Karpas-422 (cell line): ENCODE measurements at places on chromosomes 6 and 20. TPM values are rescaled to one million over a fixed set of nuclear protein-coding genes. Genes with fewer than 3 reads are reported as not detected.

The DNAJC5 gene
- 22.9 and 28.5 TPM in 2 replicates for total RNA-seq

GRCh38 chr20:9551808-9552550 lies 37.6 kb downstream of the LAMP5 start:
- DNase-seq = no peak

DNA sequence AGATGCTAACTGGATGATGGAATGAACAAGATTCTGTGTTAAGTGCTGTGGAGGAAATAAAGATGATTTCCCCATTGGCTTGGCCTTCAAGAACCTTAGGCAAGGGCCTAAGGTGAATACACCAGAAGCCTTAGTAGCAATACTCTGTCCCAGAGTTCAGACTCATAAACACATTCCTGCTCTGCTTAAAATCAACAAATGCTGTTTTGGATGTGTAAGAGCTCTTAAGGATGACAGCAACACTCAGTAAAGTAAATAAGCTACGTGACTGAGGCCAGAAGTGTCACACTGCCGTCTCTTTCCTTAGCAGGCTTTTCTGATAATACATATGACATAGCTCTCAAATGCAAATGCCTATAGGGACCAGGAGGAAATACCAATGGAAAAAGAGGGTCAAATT lies 90.6 kb downstream of the EYA2 start:
- no peak for DNase-seq

The TBX18 gene
- not detected in 2 replicates for total RNA-seq

DNA sequence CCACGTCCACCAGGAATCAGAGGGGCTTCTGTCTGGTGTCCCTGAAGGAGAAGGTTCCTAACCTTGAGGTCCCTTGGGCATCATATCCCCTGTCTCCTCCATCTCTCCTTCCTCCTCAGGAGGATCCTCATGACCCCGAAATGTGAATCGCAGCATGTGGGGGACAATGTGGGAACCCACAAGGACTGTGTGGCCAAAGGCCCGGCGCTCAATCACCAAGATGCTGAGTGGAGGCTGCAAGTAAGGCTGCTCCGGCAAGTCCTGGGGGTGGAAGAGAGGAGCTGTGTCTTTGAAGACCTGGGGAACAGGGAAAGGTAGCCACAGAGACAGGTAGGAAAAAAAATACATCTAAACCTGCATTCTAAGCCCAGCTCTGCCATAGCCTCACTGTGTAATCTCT lies 36.4 kb upstream of the SPAG4 start:
- DNase-seq = no peak

The STK4 gene
- 60.8 and 89.0 TPM in 2 replicates for total RNA-seq

The METTL24 gene
- total RNA-seq = not detected in 2 replicates

- DNase-seq = no peak
These were observed 63.5 kb downstream of the TRMT6 start for GRCh38 chr20:5886788-5887187.

DNA sequence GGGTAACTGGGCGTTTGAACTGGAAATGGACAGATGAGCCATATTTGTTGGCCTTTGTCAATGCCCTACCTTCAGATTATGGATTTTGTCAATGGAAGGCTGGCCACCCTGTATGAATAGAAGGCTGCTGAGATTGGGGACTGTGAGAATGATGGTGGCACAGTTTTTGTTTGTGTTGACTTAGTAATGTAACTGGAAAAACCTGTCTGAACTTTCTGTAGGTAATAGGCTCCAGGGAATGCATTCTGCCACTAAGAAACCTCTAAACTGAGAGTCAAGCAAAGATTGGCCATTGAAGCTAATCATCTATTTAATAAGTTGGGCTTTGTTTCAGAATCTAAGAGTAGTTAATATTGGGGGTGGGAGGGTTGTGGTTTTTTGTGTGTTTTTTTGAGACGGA lies 97.5 kb downstream of the FOXO3 start:
- no peak for DNase-seq

DNA sequence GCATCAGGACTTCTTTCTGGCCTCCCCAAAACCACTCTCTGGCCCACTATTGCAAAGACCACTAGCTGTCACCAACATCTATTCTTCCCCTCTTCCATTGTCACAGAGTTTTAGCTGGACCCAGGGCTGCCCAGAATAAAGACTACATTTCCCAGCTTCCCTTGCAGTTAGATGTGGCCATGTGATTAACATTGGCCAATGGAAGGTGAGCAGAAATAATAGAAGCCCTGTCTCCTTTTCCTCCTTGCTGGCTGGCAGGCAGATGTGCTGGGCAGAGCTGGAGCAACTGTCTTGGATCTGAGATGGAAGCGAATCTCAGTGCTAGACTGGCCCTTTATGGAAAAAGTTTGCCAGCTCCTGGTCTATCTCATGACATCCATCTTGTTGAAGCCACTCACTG lies 97.0 kb downstream of the KCNB1 start:
- DNase-seq = peak; percentile 74

- DNase-seq = no peak
These were observed 382.9 kb upstream of the CNR1 start for GRCh38 chr6:88548891-88549505.

GRCh38 chr20:62358171-62359042 lies 8.7 kb downstream of the LAMA5 start:
- DNase-seq = no peak

The SUN5 gene
- total RNA-seq = not detected in 2 replicates

DNA sequence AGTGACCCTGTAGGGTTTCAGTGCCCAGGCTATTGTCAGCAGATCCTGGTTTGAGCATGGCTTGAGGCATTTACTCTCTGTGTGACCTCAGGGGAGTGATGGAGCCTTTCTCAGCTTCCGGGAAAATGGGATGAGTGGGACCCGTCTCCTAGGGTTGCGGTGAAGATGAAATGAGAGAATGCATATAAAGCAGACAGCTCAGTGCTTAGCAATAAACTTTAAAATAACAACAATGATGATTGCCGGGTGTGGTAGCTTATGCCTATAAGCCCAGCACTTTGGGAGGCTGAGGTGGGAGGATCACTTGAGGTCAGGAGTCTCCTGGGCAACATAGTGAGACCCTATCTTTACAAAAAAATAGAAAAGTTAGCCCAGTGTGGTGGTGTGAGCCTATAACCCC lies 106.0 kb upstream of the MTHFD1L start:
- no peak for DNase-seq

DNA sequence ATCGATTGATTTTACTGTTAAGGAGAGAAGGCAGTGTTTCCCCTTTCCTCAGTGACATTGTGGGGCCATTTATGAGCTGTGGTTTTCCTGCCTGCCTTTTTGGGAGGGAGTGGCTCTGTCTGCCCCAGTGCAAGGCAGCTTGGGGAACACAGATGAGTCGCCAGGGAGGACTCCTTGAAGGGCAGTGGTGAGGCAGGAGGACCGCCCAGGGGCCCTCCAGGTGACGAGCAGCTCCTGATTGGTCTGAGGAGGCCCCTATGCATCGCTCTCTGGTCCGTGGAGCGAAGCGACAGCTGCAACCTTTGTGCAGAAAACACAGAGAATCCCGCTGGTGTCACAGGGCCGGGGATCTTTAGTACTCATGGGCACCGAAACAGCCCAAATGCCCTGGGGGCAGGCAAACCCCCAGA lies 100.3 kb downstream of the TMEM242 start:
- DNase-seq = peak; percentile 98

DNA sequence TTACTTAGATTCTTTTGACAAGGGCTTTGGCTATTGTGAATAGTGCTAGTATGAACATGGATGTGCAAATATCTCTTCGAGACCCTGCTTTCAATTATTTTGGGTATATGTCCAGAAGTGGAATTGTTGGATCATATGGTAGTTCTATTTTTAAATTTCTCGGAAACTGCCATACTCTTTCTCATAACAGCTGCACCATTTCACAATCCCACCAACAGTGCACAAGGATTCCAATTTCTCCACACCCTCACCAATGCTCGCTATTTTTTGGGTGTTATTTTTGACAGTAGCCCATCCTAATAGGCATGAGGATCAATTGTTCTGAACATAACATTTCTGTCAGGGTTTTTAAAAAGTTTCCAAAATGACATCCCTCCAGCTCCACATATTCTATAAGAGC lies 69.2 kb upstream of the ESR1 start:
- DNase-seq = no peak

The CRISP3 gene
- total RNA-seq = not detected in 2 replicates

The SALL4 gene
- 0.07 TPM in 1 of 2 replicates, not detected in the other for total RNA-seq

The HLA-C gene
- total RNA-seq = 317 and 613 TPM in 2 replicates

The MCCD1 gene
- not detected in 2 replicates for total RNA-seq

The JPH2 gene
- not detected in 2 replicates for total RNA-seq

- no peak for DNase-seq
These were observed 100.5 kb downstream of the KIF13A start for GRCh38 chr6:17886891-17887290.

DNA sequence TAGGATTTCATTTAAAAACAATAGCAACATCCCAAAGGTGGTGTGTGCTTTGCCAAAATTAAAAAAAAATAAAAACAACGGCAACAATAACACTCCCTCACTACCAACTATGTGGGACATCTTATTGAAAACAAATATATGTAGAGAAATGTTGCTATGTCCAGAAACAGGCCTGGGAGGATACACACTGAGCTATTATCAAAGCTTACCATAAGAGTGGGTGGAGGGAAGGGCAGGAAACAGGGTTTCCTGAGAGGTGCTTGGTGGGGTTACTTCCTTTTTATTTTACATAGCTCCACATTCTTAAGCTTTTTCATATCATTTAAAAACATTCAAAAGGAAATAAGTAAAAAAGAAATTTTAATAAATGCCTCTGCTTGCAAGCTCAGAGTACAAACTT lies 150.0 kb upstream of the RIPOR2 start:
- no peak for DNase-seq

The HMGCLL1 gene
- not detected in 2 replicates for total RNA-seq

GRCh38 chr20:58097429-58097828 lies 131.0 kb downstream of the ANKRD60 start:
- no peak for DNase-seq

The C6orf62 gene
- total RNA-seq = 49.7 and 123 TPM in 2 replicates

GRCh38 chr6:11428895-11429294 lies 108.7 kb upstream of the TMEM170B start:
- no peak for DNase-seq

The ECT2L gene
- not detected in 2 replicates for total RNA-seq

DNA sequence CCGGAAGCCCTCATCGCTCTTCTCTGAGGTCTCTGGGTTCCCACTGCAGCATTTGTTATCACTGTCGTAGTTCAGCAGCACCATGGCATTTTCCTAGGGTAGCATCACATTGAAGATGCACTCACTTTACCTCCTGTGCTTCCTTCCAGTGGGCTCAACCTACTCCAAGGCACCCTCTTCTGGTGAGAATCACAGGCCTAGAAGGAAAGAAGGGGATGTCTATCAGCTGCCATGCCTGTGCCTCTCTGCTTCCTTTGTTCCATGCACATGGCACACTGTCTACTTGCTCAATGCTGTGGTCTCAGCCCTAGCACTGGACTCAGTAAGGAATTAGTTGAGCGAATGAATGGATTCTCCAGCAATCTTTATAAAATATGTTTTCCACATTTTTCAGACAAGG lies 22.6 kb downstream of the CST4 start:
- no peak for DNase-seq

DNA sequence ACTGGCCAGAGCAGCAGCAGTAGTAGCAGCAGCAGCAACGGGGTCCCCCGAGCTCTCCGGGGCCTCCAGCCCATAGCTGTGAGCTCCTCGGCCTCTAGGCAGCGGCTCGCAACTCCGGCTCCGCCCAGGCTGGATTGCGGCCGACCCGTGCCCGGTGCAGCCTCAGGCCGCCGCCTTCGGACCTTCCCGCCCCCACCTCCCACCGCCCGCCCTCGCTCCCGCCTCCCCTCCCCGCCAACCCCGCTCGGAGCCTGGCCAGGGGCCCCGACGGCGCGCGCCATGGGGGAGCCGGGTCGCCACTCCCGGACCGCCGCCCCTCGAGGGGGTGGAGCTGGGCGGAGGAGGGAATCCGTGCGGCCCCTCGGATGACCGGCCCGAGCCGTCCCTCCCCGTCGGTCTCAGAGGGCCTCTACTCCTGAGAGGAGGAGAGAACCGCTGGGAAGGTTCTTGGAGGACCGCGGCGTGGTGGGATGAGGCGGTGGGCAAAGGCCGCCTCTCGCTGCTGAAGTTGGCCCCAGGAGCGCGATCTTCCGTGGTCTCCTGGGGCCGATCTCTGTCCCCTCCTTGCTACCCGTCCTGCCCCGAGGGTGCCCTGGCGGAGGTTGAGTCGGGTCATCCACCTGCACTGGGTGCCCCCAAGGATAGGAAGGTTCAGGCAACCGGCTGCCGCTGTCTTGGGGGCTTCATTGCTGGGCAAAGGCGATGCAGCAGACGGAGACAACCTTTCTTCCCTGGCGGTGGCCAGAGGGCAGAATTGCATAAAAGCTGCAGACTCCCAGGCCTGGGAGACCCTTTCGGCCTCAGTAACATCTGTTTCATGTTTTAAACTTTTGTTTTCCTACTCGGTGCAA lies at the start of gene ADAM33:
ADAM33 (minus strand) TSS at position 80 of the 851 bp plus-strand sequence; CDS start at position 74, 6 bp downstream.
- no peak for DNase-seq

- no peak for DNase-seq
These were observed 16.3 kb upstream of the SRC start for GRCh38 chr20:37329481-37330165.

DNA sequence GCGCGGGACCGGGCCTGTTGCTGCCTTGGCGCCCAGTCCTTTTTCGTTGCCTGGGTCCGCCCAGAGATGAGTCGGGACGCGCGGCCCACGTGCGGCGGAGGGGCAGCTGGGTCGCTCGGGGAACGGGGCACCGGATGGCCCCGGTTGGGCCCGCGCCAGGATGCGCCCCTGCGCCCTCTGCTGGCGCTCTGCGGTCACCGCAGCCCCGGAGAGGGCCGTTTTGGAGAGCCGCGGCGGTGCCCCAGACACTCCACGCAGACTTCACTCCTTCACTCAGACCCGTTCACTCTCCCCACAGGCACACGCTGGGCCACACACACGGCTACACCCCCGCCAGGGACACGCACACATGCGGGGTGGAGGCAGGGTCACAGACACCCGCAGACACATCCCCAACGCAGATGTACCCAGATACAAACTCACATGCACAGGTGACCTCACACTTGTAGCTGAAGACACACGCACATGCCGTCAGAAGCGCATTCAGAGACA lies 38.8 kb downstream of the SRC start:
- DNase-seq = peak; percentile 90

DNA sequence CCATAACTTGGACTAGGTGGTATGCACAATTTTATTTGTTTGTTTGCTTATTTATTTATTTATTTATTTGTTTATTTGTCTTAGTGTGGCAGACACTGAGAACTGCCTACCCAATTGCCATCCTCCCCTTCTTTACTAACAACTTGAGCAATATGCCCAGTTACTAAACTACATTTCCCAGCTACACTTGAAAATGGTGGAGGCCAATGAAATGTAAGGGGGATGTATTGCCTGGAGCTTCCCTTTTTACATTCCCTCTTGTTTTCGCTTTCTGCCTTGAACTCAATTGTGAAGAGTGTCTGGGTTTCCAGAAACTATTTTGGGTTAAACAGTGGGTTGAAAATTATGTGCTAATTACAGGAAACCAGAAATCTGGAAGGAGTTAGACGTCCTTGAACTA lies 152.7 kb upstream of the FKBP1C start:
- no peak for DNase-seq

GRCh38 chr6:69416776-69417175 lies 380.0 kb downstream of the LMBRD1 start:
- DNase-seq = no peak

The PSMB8 gene
- total RNA-seq = 212 and 306 TPM in 2 replicates

GRCh38 chr6:15393605-15394004 lies 147.7 kb downstream of the JARID2 start:
- no peak for DNase-seq

- no peak for DNase-seq
These were observed 34.1 kb downstream of the SESN1 start for GRCh38 chr6:109060571-109060970.

The BNIP5 gene
- not detected in 2 replicates for total RNA-seq

The CST8 gene
- not detected in 2 replicates for total RNA-seq

The FNDC11 gene
- total RNA-seq = 0.48 and 1.6 TPM in 2 replicates

- peak; percentile 84 for DNase-seq
These were observed 30.1 kb downstream of the RIMS4 start for GRCh38 chr20:44780226-44780625.

- DNase-seq = no peak
These were observed 12.9 kb upstream of the DSP start for GRCh38 chr6:7528565-7528964.
